SJSA1 (cell line): ENCODE measurements at places on chromosomes 6 and 20. TPM values are rescaled to one million over a fixed set of nuclear protein-coding genes. Genes with fewer than 3 reads are reported as not detected.

- H3K27me3 ChIP-seq: no peaks in the 10 kb centered on the region
- H3K4me3 ChIP-seq: no peak overlapping the region
- no peaks in the 10 kb centered on the region for H3K4me1 ChIP-seq
- DNase-seq: no peak
Observed at GRCh38 chr20:41356951-41357350, 9.7 kb downstream of the EMILIN3 start.

- peak overlapping the region; percentile 60 for H3K27ac ChIP-seq
- peak overlapping the region; percentile 89 for H3K4me3 ChIP-seq
- H3K36me3 ChIP-seq: peaks cover 14% of the 10 kb centered on the region
- peaks cover 31% of the 10 kb centered on the region for H3K4me1 ChIP-seq
- DNase-seq: no peak
Observed at GRCh38 chr20:44211177-44212039, 837 bp upstream of the OSER1 start.

GRCh38 chr20:33318096-33318429, 35.0 kb downstream of the BPIFB1 start:
- H3K4me1 ChIP-seq: no peaks in the 10 kb centered on the region
- no peaks in the 10 kb centered on the region for H3K36me3 ChIP-seq
- DNase-seq: no peak
- H3K27me3 ChIP-seq: peaks cover 17% of the 10 kb centered on the region
- H3K27ac ChIP-seq: no peak overlapping the region

- H3K27me3 ChIP-seq: no peaks in the 10 kb centered on the region
- no peak overlapping the region for H3K4me3 ChIP-seq
- no peak for DNase-seq
- no peaks in the 10 kb centered on the region for H3K4me1 ChIP-seq
Observed at GRCh38 chr20:62001178-62001715, 64.4 kb downstream of the TAF4 start.

DNA sequence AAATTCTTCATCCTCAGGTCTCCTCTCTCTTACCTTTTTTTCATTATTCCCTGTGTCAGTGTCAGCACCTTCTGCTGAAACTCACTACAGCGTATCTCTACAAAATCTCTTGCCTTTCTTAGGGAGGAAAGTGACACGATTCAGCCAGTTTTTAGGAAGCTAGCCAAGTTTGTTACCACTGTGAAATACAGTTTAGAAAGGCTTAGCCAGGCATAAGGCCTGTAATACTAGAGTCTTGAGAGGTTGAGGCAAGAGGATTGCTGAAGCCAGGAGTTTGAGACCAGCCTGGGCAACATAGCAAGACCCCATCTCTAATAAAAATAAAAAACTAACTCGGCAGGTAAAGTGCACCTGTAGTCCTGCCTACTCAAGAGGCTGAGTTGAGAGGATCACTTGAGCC, 16.7 kb downstream of the TAB2 start:
- H3K4me1 ChIP-seq: peaks cover 63% of the 10 kb centered on the region
- DNase-seq: no peak
- no peaks in the 10 kb centered on the region for H3K27me3 ChIP-seq
- H3K36me3 ChIP-seq: no peaks in the 10 kb centered on the region; the same call in 1 of the 2 replicates
- H3K27ac ChIP-seq: peak overlapping the region; percentile 27
- H3K4me3 ChIP-seq: no peak overlapping the region

- H3K27ac ChIP-seq: no peak overlapping the region
- no peak overlapping the region for H3K4me3 ChIP-seq
- no peaks in the 10 kb centered on the region for H3K4me1 ChIP-seq
- no peaks in the 10 kb centered on the region for H3K36me3 ChIP-seq
- H3K27me3 ChIP-seq: no peaks in the 10 kb centered on the region
Observed at GRCh38 chr6:123352279-123352678, 284.5 kb downstream of the TRDN start.

GRCh38 chr6:113147544-113147943, 709.6 kb upstream of the MARCKS start:
- no peaks in the 10 kb centered on the region for H3K4me1 ChIP-seq
- H3K27ac ChIP-seq: no peak overlapping the region
- no peaks in the 10 kb centered on the region for H3K27me3 ChIP-seq
- DNase-seq: no peak

DNA sequence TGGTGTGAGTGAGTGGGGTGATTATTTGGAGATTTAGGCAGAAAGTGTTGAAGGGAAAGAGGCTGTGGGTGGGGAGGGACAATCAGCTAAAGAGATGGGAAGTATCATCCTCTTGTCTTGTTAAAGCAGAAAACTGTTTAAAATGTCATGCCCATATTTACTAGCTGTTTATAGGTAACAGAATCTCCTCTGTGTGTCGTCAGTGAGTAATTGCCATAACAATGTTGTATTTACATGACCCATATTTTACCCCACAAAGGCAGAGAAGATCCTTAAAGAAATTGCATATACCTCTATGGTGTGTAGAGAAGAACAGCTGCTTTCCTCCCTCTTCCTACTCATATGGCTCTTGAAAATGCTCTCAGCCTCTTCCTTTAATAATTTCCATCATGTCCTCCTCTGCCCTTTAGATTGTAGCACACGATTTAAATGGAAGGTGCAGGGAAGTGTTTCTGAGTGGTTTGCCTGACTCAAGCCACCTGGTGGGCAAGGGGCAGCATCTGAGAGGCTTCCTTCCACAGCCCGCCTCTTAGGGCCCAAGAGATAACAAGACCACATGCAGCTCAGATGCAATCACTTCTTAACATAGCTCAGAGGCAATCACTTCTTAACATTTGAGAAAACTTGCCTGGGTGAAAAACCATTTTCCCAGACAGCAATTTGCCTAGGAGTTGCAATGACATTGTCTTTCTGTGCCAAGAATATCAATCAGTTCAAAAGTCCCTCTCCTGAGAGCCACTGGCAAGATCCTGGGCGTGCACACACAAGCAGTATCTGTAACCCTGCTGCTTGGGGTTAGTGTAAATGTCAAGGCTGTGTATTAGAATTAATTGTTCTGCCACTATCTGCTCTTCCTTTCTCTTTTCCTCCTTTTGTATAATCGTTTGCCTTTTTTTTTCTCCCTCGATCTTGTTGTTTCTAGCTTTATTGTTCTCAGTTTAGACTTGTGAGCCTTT, 44.1 kb upstream of the EDN1 start:
- no peaks in the 10 kb centered on the region for H3K36me3 ChIP-seq
- peaks cover 9% of the 10 kb centered on the region for H3K4me1 ChIP-seq
- H3K27me3 ChIP-seq: no peaks in the 10 kb centered on the region
- no peak overlapping the region for H3K27ac ChIP-seq
- DNase-seq: no peak

DNA sequence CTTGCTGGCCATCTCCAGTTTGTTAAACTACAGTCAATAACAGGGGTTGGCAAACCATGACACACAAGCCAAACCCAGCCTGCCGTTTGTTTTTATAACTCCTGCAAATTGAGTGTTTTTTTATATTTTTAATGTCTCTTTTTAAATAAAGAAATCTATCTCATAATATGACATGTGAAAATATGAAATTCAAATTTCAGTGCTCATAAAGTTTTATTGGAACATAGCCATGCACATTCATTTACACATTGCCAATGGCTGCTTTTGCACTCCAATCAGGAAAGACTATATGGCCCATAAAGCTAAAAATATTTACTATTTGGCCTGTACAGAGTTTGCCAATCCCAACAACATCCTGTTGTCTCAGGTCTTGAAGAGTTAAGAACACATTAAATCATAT, 129.0 kb upstream of the SRSF6 start:
- H3K36me3 ChIP-seq: no peaks in the 10 kb centered on the region
- H3K27me3 ChIP-seq: no peaks in the 10 kb centered on the region
- H3K27ac ChIP-seq: no peak overlapping the region
- DNase-seq: no peak
- H3K4me1 ChIP-seq: no peaks in the 10 kb centered on the region

DNA sequence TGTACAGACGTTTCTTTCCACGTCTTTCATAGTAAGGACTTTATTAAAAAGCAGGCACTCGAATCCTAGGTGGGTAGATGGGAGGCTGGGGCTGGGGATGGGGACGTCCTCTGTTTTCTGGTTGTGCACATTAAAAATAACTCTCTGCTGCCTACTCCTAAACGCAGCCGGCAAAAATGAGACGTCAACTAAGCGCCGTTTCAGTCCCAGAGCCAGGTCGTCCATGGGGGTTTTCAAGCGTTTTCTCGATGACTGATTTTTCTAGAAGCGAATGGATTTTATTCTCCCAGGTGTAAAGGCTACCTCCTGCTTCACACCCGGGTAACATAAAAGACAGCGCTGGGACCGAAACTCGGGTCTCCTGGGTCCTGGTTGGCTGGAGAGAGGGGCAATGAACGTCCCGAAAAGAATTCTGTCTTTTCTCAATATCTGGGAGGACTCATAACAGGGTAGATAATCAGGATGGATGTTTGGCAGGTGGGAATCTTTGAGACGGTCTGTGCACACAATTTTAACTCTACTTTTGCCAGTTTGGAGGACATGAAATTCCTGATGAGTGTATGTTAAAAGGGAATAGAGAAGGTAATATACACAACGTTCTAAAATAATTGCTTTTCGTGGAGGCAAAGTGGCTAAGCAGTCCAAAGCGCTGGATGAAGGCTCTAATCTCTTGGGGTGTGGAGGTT, 25.2 kb downstream of the GPX6 start:
- no peak overlapping the region for H3K27ac ChIP-seq
- no peaks in the 10 kb centered on the region for H3K36me3 ChIP-seq
- peaks cover 4% of the 10 kb centered on the region for H3K27me3 ChIP-seq
- H3K4me1 ChIP-seq: no peaks in the 10 kb centered on the region

GRCh38 chr6:137880746-137881521, 13.9 kb downstream of the TNFAIP3 start:
- no peak overlapping the region for H3K27ac ChIP-seq
- no peak overlapping the region for H3K4me3 ChIP-seq
- H3K27me3 ChIP-seq: no peaks in the 10 kb centered on the region
- H3K4me1 ChIP-seq: no peaks in the 10 kb centered on the region
- H3K36me3 ChIP-seq: peaks cover 73% of the 10 kb centered on the region

DNA sequence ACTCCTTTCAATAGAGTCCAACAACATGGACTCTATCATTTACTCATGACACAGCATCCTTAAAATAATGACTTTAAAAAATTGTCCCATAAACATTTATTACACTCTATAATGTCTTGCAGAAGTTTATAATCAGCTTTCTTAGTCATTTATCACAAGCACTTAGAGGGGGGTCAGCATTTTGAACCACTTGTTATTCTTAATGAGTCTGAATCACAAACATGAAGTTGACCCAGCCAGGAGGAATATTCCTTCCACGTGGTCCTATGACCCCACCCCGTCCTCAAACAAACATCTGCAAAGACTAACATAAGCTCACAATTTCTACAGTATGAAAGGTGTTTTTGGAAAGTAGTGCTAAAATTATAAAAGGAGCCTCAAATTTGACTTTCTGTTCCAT, 91.1 kb downstream of the MTFR2 start:
- no peaks in the 10 kb centered on the region for H3K4me1 ChIP-seq
- DNase-seq: no peak
- no peaks in the 10 kb centered on the region for H3K36me3 ChIP-seq
- no peaks in the 10 kb centered on the region for H3K27me3 ChIP-seq

- no peak overlapping the region for H3K4me3 ChIP-seq
- DNase-seq: peak; percentile 56
- no peak overlapping the region for H3K27ac ChIP-seq
- H3K4me1 ChIP-seq: peaks cover 25% of the 10 kb centered on the region
- H3K36me3 ChIP-seq: peaks cover 41% of the 10 kb centered on the region
- 0 out of 2 replicates have a peak, but pooled peaks cover 2% of the 10 kb centered on the region for H3K27me3 ChIP-seq
Observed at GRCh38 chr6:139369568-139370282, 4.7 kb downstream of the CITED2 start.

DNA sequence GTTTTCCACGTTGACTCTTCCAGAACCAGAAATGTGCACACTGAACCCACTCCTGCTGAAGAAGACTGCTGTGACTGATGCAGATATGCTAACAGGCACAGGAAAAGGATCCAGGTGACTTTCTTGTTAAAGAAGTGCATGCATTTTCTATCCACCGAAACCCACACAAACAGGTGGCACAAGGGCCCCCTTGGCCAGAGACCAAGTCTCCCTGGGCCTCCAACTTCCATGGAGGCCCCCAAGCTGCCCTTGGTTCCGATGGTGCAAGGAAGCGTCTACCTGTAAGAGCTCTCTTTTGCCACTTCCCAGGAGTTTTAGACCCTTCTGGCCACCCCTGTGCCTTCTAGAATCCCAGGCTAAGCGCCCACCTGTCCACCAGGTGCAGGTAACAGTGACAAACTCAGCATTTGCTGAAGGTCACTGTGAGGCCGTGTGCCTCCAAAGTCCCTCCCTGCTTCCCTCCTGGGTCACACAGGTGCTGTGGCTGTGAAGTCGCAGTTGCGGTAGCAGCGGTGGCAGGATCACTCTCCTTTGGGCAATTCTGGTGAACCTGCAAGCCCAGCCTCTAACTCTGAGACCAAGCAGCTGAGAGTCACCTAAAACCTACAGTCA, 134.8 kb downstream of the PXDC1 start:
- H3K27ac ChIP-seq: no peak overlapping the region
- peaks cover 16% of the 10 kb centered on the region for H3K4me1 ChIP-seq
- no peaks in the 10 kb centered on the region for H3K27me3 ChIP-seq
- no peaks in the 10 kb centered on the region for H3K36me3 ChIP-seq

DNA sequence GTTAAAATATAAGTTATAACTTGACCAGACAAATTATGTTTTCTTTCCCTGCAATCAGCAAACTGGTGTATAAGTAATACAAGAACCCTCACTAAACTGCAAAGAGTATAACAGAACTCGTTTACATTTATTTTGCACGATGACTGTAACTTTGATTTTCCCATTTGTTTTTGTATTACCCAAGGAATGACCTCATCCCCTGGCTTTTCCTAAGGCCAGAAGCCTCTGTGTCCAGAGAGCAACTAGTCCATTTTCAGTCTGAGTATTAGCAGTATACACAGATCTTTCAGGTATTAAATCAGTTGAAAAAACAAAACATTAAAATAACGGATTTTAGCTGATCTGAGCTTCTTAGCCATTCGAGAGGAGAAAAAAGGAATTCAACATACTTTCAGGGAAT, 17.2 kb downstream of the COL19A1 start:
- no peaks in the 10 kb centered on the region for H3K4me1 ChIP-seq
- H3K36me3 ChIP-seq: no peaks in the 10 kb centered on the region
- no peak for DNase-seq
- H3K27me3 ChIP-seq: no peaks in the 10 kb centered on the region
- H3K27ac ChIP-seq: no peak overlapping the region
- no peak overlapping the region for H3K4me3 ChIP-seq

The CABLES2 gene
- 6.9 and 14.9 TPM in 2 replicates for total RNA-seq

The TMEM181 gene
- total RNA-seq: 28.4 and 41.3 TPM in 2 replicates

The MYL9 gene
- total RNA-seq: 213 and 260 TPM in 2 replicates

The C20orf204 gene
- 0.24 and 0.94 TPM in 2 replicates for total RNA-seq

The PCK1 gene
- total RNA-seq: not detected in 2 replicates

The LAMA2 gene
- total RNA-seq: 2.1 and 3.3 TPM in 2 replicates

The SPATA25 gene
- 0.89 TPM in 1 of 2 replicates, not detected in the other for total RNA-seq

The ARFGEF2 gene
- total RNA-seq: 21.9 and 32.9 TPM in 2 replicates
